ENCODE measurements at places on chromosomes 11 and 22.

DNA sequence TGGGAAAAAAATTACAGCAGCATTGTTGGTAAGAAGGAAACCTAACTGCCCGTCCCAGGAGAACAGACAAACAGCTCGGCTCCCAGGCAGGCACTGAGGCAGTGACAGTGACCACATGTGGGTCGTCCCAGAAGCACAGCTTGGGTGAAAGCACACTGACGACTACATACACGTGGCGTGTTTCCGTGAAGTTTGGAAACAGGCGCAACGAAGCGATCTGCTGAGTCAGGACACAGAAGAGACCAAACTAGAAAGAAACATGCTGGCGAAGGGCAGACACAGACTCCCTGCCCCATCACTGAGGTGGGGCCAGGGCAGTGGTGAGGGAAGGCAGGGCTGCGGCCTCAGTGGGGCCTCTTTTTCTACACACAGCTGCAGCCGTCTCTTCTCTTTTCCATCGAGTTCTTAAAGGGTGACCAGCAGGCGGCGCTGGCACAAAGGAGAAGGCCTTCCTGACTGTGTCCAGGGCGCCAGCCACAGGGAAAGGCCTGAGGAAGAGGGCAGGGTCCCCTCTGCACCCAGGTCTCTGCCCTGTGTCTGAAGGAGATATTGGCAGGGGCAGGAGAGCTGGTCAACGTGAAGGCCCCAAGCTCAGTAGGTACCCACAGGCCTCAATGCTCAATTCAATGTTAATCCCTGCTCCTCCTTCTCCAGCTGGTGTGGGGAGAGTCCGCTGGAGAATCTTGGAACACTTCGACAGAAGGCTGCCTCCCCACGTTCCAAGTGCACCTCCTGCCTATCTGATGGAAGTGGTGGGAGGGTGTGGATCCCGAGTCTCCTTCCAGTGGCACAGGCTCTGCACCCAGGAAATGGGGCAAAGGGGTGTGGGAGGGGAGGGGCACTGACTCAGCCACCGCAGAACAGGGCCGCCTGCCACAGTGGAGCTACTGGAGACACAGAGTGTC, 19.9 kb downstream of the CARS1 start:
- DNase-seq: peak; percentile 31

- DNase-seq: no peak
Observed at GRCh38 chr11:9868641-9869040, 204.8 kb downstream of the SWAP70 start.

DNA sequence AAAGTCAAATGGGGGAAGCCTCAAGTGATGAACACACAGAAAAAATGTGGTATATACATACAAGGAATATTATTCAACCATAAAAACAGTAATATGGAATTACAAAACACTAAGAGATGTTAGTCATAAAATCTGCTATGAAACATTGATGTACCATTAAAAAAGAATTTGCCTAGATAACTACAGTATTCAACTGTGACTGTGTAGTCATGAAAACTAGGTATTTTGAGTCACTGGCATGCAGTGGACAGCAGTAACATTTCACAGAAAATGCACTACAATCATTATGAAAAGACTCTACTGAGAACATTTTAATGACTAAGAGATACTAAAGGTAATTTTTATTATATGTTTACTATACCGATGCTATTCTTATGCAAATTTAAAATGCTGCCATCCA, 11.7 kb downstream of the ZNF195 start:
- no peak for DNase-seq

GRCh38 chr11:75907906-75908527, 93.0 kb downstream of the UVRAG start:
- DNase-seq: no peak

DNA sequence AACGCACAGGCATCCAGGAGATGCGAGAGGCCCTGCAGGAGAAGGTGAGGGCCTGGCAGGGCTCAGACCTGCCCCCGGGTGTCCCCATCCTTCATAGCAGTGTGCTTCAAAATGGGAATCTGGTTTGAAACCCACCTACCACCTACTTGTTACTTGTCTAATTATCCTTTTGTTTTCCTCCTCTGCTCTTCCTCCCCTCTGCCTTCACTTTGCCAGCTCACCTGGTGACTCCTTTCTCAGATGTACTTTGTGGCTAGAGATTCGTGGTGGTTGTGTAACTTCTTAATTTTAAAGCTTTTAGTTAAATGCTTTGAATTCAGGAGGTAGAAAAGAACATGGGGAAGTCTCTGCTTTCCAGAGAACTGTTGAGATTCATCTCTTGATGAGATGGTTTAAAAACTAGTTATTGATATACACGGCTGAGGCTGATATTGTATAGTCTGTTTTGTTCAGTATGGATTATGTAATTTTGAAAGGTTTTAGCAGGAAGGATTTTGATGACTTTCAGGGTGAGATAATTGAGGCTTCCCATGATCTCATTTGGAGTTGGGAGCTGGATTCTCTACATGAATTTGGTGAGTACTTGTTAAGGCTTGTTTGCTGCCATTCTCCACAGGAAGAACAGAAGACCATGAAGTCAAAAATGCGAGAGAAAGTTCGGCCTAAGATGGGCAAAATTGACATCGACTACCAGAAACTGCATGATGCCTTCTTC, 8.0 kb downstream of the SF3B2 start:
- DNase-seq: no peak

DNA sequence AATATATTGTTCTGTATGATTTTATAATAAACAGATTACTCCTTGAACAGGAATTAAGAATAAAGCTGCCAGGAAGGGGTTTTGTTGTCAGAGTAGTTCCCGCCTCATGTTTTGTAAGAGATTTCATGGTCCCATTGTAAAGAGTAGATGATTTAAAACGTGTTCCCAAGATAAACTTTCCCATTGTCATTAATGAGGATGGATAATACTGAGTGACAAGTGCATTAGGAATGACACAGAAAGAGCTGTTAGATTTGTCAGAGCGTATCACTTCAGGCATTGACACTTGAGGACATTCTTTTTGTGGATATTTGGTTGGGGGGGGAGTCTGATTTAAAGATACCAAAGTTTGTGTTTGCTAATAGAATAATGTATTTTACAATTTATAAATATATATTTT, 147.0 kb downstream of the PAX6 start:
- no peak for DNase-seq

DNA sequence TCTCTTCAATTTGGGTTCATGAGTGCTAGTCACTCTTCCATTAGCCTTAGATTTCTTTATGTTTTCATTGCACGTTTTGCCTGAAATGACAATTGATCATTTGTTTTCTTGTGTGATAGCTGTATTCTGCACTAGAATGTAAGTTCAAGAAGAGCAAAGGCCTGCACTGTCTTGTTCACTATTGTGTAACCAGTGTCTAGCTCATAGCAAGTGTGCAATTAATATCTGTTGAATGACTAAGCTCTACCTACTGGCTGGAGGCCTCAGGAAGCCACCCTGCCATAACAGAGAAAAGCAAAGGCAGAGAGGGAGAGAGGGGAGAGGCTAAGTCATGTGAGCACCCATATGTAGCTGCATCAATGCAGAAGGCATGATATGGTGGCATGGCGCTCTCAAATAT, 292.8 kb upstream of the SYN3 start:
- no peak for DNase-seq

- no peak for DNase-seq
Observed at GRCh38 chr22:25485626-25486545, 78.6 kb upstream of the GRK3 start.

DNA sequence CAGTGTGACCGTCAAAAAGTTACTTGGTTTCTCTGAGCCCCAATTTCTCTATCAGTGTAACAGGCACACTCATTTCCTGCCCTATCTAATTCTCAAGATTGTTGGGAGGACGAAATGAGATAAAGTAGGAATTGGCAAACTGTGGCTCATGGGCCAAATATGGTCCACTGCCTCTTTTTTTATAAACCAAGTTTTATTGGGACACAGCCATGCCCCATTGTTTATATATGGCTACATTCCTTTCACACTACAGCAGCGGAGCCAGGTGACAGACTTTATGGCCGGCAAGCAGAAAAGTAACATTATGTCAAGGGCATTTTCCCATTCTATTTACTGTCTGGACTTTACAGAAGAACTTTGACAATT, 116.7 kb upstream of the TIMP3 start:
- no peak for DNase-seq

- no peak for DNase-seq
Observed at GRCh38 chr11:8055091-8055835, 25.7 kb upstream of the TUB start.

- DNase-seq: no peak
Observed at GRCh38 chr22:27557286-27558008, 244.1 kb downstream of the MN1 start.

DNA sequence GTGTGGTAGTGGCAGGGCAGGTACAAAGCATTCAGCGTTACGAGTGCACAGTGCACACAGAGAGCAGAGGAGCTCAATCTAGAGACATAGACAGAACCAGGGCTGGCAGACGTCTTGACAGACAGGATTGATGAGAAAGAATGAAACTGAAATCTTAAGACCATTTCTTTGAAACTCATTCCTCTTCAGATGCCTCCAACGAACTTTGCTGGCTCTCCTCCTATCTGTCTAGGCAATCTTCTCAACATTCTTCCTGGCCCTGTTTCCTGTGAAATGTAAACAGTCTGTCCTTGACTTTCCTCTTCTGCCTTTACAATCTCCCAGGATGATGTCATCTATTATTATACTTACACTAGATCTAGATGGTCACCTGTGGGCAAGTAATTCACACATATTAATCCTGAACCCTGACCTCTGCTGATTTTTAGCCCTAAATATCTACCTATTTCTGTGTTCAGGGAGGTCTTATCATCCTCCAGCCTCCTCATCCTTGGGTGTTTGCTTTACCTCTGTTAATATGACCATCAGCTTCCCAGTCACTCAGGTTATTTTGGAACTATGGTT, 119.5 kb downstream of the ENTHD1 start:
- no peak for DNase-seq

GRCh38 chr11:1163911-1164735, 6.4 kb downstream of the MUC5AC start:
- no peak for DNase-seq

DNA sequence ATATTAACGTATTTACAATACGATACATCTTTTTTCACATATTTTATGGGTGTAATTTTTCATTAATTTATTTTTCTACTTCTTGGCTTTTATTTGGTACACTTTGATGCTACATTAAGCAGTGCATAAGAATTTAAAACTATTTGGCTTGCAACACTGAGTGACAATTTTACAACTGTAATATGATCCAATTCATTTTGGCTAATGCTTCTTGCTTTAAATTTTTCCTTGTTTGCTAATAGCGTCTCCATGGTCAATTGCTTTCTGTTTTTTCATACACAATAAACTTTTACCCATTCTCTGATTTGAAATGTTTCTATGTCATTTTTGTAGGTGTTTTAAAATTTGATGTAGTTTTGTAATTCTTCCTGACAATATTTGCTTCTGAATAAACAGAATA, 773.2 kb downstream of the FAM181B start:
- no peak for DNase-seq

DNA sequence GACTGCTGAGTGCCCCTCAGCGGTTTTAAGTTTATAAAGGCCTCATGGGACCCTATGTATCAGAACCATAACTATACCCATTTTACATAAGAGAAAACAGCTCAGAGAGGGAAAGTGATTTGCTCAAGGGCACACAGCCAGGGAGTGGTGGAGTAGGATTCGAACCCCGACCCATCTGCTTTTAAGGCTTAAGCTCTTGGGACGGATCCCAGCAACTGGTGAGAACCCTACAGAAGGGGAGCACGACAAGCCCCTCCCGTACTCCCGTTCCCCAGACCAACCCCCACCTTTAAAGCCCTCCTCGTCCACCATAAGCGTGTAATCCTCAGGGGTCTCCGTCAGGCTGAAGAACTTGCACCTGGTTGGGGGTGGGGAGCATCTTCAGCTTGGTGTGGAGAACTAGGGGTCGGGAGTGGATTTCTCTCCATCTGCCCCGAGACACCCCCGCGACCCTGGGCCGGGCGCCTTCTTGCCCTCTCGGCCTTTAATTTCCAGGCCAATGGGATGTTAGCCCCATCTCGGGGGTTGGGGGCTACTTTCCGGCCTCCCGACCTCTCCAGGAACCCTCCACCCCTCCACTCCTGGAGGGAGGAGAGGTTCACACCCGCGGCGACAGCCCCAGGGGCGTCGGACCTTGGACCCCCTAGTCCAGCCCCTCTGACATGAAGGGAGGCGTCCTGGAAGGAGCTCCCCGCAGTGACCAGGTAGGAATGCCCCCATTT, 725 bp downstream of the CASTOR1 start:
- no peak for DNase-seq

DNA sequence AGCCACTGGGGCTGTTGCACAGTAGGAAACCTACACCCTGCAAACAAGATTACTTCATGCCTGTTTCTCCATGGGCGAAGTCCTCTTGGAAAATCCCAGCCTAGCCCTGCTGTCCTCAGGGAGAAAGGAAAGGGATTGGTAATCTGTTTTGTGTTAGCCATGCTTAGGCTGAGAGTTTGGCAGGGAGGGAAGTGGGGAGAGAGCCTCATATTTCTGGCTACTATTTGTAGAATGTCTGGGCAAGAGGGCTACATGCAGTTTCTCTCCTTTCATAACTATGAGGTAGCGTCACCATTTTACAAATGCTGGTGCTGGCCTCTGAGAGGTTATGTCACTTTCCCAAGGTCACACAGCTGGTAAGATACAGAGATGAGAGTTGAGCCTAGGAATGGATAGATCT, 737 bp upstream of the MFRP start:
- DNase-seq: no peak

- DNase-seq: no peak
Observed at GRCh38 chr22:49566693-49567092, 261.0 kb downstream of the BRD1 start.

DNA sequence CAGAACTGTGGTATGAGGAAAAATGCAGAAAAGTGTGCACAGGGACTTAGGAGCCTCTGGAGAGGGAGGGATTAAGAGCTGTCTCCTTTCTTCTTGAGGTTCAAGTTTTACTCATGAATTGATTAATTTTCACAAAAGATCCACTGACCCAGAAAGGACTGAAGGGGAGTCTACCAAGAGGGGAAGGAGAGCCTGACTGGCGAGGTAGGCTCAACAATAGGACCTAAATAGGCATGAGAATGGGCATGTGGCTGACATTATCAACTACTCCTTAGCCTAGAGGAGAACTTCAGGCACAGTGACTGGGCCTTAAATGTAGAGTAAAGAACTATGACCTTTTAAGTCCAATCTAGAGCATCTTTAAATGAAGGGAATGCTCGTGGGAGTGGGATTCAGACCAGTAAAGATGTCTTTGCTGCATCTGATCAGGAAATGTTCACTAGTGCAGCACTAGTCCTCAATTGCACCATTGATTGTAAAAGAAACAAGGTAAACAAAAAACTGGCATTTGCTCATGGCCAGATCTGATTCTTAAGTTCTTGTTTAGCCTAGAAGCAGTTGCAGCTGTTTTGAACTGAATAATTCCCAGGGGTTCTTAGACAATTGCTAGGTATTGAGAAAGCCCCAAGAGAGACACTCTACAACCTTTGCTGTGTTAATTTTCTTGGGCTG, 135.6 kb downstream of the RAB38 start:
- no peak for DNase-seq

Data from NCI-H1694 treated with DMSO at 0.1 percent for 48 hours (cell line).